ENCODE measurements at places on chromosomes 12 and 14. TPM values are rescaled to one million over a fixed set of nuclear protein-coding genes. Genes with fewer than 3 reads are reported as not detected.
A peak's percentile ranks its signal among the peaks of the same experiment; 100 is the strongest.

DNA sequence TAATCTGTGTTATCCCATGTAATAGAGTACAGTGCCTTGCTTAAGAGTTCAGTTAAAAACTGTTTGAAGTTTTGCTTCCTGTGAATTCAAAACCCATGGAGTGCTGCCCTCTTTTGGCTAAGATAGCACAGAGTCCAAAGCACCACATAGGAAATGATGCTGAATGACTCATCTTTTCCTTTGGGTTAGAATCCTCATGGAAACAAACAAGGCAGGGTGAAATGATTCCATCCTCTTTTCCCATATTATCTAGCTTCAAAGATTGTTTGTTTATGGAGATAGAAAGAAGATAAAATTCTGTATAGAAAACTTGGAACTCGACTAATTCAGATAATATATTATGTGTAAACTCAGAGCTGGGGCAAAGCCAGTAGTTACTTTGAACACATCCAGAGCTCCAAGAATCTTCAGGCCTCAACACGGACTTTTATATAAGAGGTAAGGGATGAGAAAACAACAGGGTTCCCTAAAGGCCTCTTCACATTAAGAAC lies 87.4 kb downstream of the OTOGL start:
- DNase-seq, result no peak
- H3K4me3 ChIP-seq, result no peak overlapping the region
- H3K27me3 ChIP-seq, result no peaks in the 10 kb centered on the region
- peaks cover 8% of the 10 kb centered on the region for H3K4me1 ChIP-seq
- no peaks in the 10 kb centered on the region for H3K36me3 ChIP-seq
- H3K27ac ChIP-seq, result peak overlapping the region; percentile 70

DNA sequence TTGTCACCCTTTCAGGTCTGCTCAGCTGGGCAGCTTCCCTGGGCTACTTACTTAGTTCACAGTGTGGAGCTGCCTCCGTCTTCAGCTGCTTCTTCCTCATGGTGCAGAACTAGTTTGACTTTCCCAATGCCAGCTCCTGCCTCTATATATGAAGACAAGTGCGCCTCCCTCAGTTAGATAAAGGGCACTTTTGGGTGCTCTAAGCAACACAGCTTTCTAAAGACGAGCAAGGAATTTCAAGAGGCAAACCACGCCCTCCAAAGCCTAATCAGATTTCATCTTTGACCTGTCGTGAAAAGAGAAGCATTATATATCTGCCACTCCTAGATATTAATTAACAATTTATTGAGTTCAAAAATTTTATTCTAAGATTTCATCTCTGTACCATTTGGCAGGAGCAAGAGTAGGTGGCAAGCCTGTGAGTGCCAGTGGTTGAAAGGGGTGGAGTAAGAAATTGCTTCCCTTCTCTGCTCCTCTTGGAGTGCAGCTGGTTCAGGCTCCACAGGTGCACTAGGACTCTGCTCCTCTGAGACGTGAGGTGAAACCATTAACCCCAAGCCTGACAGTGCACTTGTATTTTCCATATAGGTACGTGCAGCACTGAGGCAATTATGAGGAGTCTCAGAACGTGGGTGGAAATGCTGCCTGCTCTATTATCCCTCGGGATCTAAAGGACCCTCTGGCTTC lies 2.1 kb upstream of the SLC11A2 start:
- H3K27ac ChIP-seq, result peak overlapping the region; percentile 37
- H3K4me3 ChIP-seq, result peak overlapping the region; percentile 21
- DNase-seq, result no peak
- no peaks in the 10 kb centered on the region for H3K27me3 ChIP-seq
- peaks cover 14% of the 10 kb centered on the region for H3K4me1 ChIP-seq
- H3K36me3 ChIP-seq, result no peaks in the 10 kb centered on the region

GRCh38 chr12:58453306-58453705 lies 467.0 kb downstream of the LRIG3 start:
- no peaks in the 10 kb centered on the region for H3K27me3 ChIP-seq
- no peak for DNase-seq
- H3K4me1 ChIP-seq, result no peaks in the 10 kb centered on the region
- H3K36me3 ChIP-seq, result no peaks in the 10 kb centered on the region
- no peak overlapping the region for H3K27ac ChIP-seq

DNA sequence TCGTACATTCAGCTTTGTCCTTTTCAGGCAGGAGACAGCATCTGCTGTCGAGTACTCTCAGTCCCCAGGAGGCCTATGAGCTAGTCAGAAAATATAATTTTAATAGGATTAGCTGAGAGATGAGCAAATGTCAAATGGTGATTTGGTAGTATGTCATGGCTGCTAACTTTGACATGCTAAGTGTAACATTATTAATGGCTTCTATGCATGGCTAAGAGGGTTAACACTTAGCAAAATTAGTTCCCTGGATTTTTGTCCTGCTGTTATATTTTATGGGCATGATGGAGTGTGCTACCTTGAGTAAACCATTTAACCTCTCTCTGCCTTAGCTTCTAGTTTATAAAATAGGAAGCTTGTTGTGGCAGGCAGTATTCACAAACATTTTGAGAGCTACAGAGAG lies 2.9 kb upstream of the PCNX1 start:
- peaks cover 18% of the 10 kb centered on the region for H3K4me1 ChIP-seq
- no peaks in the 10 kb centered on the region for H3K27me3 ChIP-seq
- H3K36me3 ChIP-seq, result no peaks in the 10 kb centered on the region

- H3K36me3 ChIP-seq, result no peaks in the 10 kb centered on the region
- H3K27ac ChIP-seq, result no peak overlapping the region
- peaks cover 23% of the 10 kb centered on the region for H3K4me1 ChIP-seq
- DNase-seq, result peak; percentile 43
- no peak overlapping the region for H3K4me3 ChIP-seq
Observed at GRCh38 chr14:104132981-104133380, 5.4 kb upstream of the KIF26A start.

- H3K36me3 ChIP-seq, result no peaks in the 10 kb centered on the region
- H3K4me1 ChIP-seq, result no peaks in the 10 kb centered on the region
Observed at GRCh38 chr14:105878125-105878524, 351.7 kb downstream of the TMEM121 start.

DNA sequence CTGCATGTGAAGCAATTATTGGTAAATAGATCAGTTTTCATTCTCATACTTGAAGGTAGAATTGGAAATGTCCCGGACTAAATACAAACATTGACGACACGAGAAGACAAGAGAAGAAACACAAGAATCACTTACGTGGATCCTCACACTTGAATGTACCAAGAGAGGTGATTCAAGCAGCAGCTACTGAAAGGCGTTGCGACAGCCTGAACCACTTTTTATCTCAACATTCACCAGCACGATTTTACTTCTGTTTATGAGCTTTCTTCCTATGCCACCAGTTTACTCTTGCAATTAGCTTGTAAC lies 3.6 kb upstream of the FZD10 start:
- H3K36me3 ChIP-seq, result no peaks in the 10 kb centered on the region
- H3K27ac ChIP-seq, result no peak overlapping the region
- H3K4me1 ChIP-seq, result peaks cover 5% of the 10 kb centered on the region
- H3K27me3 ChIP-seq, result peaks cover 47% of the 10 kb centered on the region
- no peak for DNase-seq
- H3K4me3 ChIP-seq, result no peak overlapping the region

The TCL1A gene
- not detected for total RNA-seq

The LGR5 gene
- 0.35 TPM for total RNA-seq

The CCDC38 gene
- total RNA-seq, result not detected

The ARL1 gene
- 78.9 TPM for total RNA-seq

The CMKLR1 gene
- 29.1 TPM for total RNA-seq

The TMTC2 gene
- 37.9 TPM for total RNA-seq
